ENCODE measurements at places on chromosomes 12 and 14.

DNA sequence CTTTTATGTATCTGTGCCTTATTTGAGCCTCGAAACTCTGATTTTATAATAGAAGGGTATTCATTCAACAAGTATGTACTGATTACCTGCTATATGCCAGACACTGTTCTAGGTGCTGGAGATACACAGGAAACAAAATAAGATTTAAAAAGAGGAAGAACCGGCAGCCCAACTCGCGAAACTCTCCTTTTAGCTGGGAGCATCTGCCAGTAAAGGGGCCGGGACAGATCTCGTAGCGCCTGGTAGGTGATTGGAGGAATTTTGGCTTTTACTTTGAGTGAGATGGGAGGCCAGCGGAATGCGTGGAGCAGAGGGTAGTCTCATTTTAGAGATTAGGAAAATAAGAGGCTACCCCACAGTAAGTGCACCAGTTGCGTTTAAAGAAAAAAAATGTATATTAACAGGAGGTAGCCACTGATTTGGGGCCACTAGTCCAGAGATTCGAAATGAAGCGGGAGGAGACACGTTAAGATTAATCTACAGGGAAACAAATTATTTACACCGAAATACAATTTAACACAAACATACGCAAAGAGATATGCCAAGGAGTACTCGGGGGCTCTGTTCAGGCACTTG lies 520 bp upstream of the MON2 start:
- DNase-seq: no peak

- no peak for DNase-seq
Observed at GRCh38 chr12:47071241-47071852, 8.1 kb upstream of the PCED1B start.

- no peak for DNase-seq
Observed at GRCh38 chr12:69981881-69982475, 157.0 kb downstream of the MYRFL start.

DNA sequence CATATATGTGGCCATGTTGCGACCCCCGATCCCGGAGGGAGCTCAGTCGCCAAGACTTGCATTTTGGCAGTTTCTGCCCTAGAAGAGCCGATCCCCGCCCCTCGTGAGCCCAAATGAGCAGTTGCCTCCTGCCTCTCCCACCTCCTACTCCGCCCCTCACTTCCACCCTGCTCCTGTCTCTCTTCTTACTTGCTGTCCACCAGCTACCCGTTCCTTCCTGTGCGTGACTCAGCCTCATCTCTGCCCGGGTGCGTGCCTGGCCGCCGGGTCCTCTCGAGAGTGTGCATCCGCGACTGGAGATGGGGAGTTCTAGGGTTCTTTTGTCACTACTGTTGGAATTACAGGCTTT lies 585 bp downstream of the GPATCH2L start:
- no peak for DNase-seq

DNA sequence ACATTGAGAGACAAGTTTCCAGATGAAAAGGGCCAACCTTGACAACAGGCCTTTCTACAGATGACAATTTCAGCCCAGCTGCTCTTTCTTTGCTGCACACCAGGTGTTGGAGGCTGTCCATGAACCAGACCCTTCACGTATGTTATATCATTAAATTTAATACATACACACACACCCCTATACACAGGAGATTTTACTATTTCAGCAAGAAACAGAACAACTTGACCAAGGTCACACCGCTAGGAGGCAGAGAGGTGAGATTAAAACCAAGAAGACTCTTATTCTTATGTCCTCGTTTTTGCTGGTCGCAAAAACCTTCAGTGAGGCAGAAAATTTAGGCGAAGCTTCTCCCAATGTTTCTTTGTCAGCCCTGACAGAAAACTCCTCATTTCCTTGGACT lies 1585.9 kb downstream of the AACS start:
- no peak for DNase-seq

DNA sequence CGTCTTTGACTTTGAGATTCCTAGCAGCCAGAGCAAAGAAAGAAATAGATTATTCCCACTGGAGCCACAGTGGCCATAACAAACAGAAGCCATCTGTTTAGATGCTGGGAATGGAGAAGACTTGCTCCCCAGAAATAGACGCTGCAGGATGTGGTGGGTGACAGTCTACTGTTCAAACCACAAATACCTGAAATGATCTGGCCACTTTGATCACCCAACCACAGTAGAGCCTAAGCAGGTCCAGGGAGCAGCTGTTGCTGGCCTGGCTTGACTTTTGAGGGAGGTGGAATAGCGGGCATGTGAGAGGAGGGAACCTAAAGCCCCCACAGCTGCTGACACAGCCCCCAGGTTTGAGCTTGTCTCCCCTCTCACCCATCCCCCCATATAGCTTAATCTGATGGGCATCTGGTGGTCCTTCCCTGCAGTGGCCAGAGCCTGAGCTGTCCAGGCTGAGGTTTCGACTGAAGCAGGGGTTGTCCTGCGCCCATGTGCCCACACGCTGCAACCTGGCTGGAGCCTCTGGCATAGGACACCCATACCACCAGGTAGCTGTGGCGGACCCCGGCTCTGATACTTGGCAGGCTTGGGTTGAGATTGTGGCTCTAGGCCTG lies 38.7 kb downstream of the SH2B3 start:
- DNase-seq: no peak

DNA sequence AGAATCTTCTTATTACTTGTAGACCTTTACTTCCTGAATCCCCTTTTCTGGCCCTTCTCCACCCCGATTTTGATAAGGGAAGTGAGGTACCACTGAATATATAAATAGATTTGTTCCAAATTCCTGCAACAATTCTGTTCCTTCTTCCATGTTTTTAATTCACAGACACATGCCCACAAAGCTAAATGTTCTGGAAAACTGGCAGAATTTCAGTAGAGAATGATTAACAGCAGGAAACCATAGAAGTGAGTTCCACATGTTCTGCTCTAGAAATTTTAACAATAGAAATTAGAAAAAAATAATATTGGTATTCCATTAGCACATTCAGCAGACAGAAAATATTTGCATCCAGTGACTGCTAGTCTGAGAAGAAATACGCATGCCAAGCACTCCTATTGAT lies 139.6 kb downstream of the SLC2A13 start:
- DNase-seq: no peak

GRCh38 chr14:24311837-24312615 lies 724 bp downstream of the LTB4R start:
- DNase-seq: no peak

DNA sequence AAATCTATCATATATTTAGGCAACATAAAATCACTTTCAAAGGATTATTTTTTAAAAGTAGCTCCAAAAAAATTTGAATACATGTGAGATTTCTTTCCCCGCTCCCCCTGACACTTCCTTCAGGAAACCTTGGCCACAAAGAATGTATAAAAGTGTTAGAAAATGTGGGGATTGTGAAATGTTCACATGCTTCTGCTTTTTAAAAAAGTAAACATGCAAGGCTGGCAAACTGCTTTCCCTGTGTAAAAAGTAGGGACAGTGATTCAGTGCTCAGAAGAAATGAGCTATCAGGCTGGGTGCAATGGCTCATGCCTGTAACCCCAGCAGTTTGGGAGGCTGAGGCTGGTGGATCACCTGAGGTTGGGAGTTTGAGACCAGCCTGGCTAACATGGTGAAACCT lies 26.6 kb downstream of the MBIP start:
- DNase-seq: no peak

Measured in Panc1 (cell line).